ENCODE measurements at places on chromosomes 7 and 10.

DNA sequence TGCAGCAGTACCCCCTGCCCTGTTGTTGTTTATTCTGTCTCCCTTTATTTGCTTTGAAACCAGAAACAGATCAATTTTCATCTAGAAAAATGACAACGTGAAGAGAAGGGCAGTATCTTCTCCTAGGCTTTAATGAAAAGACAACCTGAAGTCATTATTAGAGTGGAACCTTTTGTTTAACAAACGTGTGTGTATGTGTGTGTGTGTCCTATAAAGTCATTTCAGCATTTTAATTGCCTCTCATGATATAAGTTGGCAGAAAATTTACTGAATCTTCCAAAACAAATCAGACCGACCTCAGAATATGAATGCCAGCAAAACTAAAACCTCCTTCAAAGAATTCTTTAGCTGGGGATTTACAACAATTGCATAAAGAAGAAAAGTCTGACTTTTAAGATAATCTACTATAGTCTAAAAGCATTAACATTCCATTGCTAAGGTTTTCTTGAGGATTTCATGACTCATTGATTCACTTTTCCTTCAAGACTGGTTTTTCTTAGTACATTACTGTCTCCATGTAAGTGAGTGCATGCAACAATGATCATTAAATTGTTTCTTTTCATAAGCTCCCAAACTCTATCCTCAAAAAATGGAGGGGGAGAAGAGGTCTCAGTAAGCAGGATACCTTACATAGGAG is 3.2 kb downstream of the GLI3 start:
- DNase-seq, result no peak

GRCh38 chr10:43968076-43968475 is 319.4 kb upstream of the ZNF32 start:
- no peak for DNase-seq

DNA sequence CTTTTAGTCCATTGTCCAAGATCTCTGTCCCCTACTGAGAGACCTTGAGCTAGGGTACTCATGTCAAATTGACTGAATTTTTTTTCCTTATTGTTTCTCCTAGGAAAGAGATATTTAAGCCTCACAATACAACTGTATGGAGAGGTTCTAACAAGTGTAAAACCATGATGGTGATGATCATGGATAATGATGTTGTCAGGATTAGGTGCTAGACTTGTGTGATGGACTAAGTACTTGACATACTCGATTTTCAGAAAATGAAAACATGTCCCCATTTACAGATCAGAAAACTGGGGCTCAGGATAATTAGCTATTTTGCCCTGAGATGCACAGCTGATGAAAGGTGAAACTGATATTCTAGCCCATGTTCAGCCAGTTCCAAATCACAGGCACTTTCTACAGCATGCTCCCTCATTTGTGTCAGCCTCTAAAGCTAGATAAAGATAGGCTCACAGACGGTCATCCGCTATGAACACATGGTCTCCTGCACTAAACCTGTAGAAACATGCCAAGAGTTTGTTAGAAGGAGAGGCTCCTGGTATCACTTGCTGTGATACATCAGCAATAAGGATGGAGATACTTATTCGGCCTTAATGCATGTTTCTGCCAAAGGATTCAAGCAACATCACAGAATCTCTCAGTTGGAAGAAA is 67.6 kb downstream of the CREB3L2 start:
- DNase-seq, result no peak

DNA sequence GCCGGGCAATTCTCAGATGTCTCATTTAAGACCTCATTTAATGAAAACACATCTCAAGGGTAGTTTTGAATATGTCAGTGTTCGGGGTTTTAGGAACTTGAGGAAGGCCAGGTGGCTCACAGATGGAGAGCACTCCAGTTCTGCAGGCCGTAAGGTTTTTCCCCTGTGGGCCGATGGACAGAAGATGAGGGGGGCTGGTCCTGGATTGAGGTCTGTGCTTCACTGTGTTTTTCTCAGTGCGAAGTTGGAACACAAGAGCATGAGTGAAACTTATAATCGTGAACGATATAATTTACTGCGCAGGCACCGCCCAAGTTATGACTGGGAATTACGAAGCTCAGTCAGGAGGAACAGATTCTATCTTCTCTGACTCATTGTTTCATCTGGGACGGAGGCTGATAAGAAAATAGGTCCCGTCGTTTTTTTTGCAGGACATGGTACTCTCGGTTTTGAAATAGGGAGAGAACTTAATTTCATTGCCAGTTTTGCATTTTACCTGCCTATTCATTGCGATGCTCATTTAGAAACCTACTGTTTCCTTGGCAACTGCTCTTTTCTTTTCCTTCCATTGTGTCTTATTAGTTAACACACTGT is 591.0 kb upstream of the PFKP start:
- no peak for DNase-seq

- DNase-seq, result no peak
These were observed 404.3 kb downstream of the SFMBT2 start for GRCh38 chr10:7006566-7006965.

DNA sequence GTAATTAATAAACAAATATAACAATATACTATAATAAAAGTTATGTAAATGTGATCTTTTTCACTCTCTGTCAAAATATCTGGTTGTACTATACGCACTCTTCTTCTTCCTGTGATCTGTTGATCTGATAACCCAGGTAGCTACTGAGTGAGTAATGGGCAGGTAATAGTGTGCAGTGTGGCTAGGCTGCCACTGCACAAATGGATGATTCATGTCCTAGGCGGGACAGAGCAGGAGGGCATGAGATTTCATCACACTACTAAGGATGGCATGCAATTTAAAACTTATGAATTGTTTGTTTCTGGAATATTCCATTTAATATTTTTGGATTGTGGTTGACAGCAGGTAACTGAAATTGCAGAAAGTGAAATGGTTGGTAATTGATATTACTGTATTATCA is 44.5 kb downstream of the TAS2R16 start:
- DNase-seq, result no peak

DNA sequence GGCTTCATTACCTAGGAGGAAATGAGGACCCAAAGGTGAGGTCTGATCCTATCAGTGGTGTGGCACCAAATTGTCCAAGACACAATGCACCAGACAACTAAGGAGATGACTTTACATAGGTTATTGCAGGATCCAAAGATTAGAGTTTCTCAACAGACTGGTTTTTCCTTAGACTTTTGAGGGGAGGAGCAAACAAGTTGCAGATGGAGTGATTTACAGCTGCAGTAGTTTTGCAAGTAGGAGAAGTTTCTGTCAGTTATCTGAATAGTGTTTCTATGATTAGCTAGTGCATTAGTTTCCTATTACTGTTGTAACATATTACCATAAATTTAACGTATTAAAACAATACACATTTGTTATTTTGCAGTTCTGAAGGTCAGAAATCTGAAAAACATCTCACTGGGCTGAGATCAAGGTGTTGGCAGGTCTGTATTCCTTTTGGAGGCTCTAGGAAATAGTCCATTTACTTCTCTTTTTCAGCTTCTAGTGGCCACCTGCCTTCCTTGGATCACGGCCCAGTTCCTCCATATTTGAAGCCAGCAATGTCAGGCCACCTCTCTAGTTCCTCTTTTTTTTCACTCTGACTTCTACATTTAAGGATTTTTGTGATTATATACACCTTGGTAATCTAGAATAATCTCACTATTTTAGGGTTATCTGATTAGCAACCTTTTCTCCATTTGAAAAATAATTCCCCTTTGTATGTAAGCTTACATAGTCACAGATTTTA is 994.9 kb downstream of the REEP3 start:
- DNase-seq, result no peak

- no peak for DNase-seq
These were observed 504.3 kb downstream of the TFEC start for GRCh38 chr7:115526278-115526677.

GRCh38 chr10:4319870-4320367 is 506.1 kb upstream of the AKR1E2 start:
- DNase-seq, result no peak

DNA sequence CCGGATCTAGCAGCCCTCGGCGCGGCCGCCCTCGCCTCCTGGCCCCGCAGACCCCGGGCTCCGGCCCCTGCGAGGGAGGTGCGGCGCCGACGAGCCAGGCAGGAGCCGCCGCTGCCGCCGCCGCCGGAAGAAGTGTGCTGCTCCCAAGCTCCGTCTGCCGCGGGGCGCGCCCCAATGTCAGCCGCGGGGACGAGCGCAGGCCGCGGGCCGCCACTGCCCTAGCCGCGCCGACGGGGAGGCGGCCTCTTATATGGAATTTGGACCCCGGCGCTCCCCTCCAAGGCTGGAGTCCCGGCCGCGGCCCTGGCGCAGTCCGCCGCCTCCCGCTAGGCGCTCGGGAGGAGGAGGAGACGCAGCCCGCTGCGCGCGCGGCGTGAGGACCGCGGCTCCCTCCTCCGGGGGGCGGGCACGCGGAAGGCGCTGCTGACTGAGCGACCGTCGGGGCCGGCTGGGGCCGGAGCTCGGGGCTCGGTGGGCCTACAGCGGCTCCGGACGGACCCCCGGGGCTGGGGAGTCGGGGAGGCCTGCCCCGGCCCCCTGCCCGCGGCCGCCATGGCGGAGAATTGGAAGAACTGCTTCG is at the start of gene TRIM8:
TSS of gene TRIM8 (plus strand) at position 414 of the 580 bp plus-strand sequence. CDS start at position 553, 139 bp downstream.
- peak; percentile 46 for DNase-seq

- DNase-seq, result no peak
These were observed 73.6 kb upstream of the DNAJB6 start for GRCh38 chr7:157263156-157263555.

DNA sequence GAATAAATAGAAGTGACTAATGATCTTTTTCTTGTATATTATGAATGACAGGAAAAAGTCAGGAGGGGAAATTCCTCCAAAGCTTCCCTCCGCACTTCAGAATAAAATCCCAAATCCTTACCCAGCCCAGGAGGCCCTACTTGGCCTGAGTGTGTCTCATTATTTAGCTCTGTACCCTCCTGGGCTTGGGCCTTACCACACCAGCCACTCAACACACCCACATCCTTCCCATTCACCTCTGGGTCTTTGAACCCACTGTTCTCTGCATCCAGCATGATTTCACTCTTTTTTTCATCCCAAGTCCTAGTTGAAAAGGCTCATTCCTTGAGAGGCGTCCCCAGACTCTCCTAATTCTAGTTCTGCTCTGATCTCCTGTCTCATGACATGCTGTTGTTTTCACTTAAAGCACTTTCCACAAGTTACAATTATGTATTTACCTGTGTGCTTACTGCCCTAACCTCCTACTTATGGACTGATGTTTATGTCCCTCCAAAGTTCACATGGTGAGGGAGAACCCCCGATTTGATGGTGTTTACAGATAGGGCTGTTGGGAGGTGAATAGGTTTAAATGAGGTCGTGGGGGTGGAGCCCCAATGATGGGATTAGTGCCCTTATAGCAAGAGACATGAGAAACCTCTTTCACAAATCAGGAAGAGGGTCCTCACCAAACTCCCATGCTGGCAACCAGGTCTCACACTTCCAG is 6.4 kb downstream of the NOD1 start:
- DNase-seq, result no peak

GRCh38 chr7:148210804-148211325 is 379.7 kb upstream of the C7orf33 start:
- no peak for DNase-seq

DNA sequence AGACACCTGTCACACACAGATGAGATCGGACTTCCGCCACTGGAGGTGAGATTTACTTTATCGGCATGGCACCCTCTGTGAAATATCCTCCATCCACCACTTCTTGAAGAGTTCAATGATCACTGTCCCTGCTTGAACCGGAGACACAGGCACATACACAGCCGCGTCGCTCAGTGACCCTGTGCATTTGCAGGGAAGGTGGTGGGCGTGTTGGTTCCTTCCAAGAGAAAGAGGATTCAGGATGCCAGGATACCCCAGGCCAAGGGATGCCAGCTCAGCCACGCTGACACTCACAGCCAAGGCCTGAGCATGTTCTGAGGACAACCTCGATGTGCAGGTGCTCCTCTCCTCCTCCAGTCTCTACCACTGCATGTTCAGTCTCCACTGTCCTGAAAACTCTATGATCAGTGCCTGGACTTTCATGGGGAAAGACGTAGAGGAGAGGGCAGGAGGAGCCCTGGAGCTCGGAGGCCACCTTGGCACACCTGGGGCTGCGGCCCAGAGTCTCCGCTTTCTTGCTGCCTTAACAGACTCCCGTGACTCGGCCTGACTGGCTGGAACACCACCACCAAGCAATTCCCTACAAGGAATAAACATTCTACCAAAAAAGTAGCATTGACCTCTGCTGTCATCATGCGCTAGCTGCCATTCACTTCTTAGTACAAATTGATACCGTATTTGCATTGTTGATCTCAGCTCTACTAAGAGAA is 115.2 kb downstream of the TCERG1L start:
- DNase-seq, result no peak

DNA sequence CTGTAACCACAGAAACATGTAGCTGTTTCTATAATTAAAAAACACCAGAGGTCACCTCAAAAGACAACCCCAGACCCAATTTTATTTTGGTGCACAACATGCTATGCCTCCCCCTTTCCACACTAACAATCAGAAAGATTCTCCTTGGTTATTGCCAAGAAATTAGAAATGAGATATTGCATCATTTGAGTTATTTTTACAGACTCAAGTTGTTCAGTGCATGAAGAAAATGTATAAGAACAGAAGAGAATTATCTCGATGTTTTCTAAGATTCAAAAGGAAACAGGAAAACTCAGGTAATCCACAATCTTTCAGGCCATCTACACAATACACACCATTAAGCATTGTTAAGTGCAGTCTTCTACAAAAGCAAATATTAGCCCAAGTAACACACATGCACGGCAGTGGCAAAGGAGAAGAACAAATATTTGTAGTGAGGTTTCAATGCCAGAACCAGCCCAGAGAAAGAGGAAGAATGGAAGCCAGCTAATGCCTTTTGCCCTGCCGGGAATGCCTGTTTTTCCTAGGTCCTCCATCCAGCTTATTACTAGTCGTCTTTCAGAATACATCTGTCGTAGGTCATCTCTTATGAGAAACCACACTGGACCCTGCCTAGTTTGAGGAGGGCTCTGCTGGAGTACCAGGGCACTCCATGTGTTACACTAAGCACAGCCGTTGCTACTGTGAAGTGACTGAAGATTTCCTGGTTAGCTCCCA is 67.6 kb upstream of the C1GALT1 start:
- no peak for DNase-seq

DNA sequence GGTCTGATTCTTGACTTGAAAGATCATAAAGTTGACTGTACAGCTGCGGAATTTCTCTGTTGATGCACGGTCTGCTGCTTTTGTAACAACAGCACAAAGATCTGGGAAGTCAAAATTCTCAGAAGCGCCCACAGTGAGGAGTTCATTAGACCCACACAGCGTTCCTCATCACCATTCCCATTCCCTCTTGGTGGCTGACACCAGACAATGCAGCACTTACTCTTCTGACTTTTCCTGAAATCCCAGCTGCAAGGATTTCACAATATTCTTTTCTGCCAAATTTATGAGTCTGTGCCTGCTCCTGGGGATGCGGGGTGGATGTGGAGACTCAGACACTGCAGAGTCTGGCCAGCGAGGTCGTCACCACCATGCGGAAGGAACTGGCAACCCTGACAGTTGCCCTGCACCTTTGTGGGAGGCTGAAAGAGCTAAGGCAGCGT is 233.9 kb downstream of the FANK1 start:
- DNase-seq, result no peak

DNA sequence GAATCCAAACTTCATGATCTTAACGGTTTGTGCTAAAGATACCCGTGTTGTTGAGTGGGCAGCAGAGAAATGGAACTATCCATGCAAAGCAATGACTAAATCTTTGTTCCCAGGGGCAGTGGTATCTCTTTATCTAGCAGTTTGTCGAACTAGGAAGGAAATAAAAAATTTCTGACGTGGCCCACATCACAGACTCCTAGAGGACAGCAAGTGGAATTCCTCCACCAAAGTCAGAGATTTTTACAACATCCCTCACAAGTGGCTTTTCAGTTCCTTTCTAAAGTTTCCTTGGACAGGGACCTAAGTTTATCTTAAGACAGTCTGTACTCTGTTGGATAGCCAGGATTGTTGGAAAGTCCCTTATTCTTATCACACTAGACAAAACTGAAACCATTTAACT is 136.0 kb downstream of the RAPGEF5 start:
- no peak for DNase-seq

All from effector memory CD8-positive, alpha-beta T cell (primary cell).